ENCODE measurements at places on chromosomes 13 and 19.
A peak's percentile ranks its signal among the peaks of the same experiment; 100 is the strongest.

DNA sequence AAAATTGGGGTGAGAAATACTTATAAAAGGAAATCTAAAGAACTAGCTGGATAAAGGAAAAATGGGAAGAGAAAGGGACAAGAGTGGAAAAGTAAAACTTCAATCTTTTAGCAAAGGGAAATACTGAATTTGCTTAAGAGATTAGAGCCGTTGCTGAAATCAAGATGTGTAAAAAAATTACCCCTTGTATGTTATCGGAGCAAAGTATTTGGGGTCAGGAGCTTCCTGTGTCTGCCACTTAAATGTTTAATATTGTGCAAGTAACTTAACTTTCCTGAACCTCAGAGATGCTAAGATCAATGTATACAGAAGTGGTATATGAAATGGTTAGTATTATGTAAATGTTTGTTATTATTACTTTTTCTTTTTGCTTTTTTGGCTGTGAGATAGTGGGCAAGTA lies 51.6 kb downstream of the NDFIP2 start:
- no peak for DNase-seq

DNA sequence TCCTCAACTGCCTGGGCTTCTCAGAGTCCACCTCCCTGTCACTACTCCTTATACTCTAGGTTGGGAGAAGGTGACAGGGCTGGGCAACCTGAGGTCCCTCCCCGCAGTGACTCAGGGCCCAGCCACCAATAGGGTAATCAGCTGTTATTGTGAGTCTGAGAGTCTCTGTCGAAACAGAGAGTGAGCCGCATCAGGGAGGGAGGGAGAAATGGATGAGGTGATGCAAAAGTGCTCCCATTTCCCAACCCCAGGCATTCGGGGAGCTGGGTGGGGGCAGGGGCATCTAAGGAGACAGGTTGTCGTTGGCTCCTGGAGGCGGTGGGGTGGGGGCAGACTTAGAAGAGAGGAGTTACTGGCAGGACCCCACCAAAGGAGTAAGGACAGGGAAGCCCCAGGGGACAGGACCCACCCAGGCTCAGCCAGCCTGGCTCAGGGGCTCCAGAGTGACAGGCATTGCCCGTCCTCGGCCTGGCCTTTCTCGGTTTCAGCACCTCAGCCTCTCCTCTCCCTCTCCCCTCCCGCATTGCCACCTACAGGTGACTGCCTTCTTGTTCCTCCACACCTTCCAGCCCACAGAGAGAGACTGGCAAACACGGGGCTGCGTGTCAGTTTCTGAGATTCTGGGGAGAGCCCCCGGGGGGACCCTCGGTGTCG lies at the start of gene DMKN:
Gene DMKN (minus strand): TSS at position 22 of the 654 bp plus-strand sequence. CDS start 174 bp downstream, outside the sequence.
- DNase-seq = no peak

DNA sequence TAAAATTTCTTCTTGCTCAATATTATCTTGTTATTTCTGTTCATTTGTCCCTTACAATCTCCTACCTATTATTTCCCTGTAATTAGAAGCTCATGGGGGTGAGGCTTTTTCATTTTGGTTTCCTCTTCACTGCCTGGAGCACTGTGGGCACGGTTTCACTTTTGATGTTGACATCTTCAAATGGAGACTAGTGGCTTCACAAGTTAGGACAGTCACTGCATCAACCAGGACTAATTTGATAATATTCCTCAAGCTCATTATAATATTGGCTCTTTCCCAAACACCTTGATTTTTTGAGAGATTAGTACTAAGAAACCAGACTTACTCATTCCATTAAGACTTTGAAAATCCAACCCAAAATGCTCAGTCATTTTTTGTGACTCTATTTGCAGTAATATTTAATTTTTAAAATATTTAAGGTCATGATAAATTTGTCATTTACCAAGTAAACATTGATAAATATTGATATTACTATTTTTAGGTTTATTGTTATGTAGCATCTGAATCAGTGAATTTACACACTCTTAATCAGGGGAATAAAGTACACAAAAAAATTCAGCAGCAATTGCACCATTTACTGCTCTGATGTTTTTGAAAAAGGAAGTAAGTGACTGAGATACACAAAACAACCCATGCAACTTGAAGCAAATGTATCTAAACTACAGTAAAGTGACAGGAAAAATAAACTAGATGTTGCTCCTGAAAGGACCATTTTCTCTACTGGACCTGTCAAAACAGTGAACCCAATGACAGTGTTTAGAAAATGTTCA lies 28.8 kb upstream of the RCBTB2 start:
- no peak for DNase-seq

DNA sequence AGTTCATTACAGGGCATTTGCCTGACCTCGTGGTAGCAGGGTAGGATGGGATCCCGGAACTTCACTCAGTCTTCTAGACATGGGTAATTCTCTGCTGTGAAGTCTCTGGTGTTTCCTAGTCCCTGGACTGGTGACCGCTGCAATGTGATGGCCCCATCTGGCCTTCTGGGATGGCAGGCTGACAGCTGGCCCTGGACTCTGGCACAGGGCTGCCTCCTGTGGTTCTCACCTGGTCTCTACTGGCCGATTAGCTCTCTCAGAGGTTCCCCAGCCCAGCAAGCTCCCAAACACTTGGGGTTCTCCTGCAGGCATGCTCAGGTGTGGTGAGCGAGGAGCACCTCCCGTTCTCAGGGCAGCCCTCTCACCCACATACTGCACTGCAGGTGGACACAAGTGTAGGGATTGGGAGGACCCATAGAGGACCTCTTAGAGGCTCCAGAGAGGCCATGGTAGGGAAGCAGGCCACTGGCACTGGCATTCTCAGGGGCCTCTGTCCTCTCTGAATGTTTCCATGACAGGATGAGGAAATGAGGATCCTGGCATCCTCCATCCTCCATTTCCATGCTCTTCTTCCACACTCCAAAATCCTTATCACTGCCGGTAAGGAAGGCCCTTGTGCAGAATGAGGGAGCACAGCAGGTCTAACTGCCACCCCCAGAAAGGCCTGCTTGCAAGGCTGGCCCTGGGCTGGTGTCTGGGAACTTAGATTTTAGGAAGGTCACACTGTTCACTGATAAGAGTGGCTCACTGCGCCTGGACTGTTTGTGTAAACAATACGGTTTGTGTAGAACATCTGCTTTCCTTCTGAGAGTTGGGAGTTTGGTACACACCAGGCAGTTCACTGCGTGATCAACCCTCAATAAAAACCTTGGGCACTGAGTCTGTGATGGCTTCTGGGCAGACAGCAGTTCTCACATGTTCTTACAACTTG lies 31.5 kb upstream of the FARP1 start:
- no peak for DNase-seq

GRCh38 chr19:18674616-18675015 lies 8.9 kb upstream of the CRTC1 start:
- DNase-seq = no peak

DNA sequence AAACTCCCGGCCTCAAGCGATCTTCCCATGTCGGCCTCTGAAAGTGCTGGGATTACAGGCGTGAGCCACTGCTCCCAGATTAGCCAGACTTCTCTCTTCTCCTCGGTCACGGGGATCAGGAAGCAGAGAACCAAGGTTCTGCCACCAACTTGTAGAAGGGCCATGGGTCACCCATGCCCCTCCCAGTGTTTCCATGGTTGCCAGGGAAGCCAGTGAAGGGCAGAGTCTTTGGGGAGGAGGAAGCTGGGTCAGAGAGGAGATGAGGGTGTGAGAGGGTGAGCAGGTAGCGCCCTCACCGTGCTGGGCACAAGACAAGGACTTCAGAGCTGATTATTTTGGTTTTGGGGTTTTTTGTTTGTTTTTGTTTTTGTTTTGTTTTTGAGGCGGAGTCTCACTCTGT lies 77.1 kb downstream of the GNG7 start:
- DNase-seq = no peak

DNA sequence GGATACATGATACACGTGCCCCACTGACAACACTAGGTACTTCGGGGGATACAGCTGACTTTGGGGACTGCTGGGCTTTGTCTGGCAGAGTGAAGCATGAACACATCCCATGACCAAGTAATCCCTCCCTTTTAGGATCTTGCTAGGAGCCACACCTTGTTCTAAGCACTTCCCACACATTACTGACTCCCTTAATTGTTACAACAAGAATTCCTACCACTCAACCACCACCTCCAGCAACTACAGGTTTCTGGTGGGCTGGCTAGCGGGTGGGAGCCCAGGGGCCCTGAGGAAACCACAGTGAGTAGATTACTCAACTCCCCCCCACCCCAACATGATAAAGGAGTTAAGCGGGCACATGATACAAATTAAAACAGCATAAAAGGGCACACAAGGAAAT lies 7.2 kb upstream of the SLC35E1 start:
- DNase-seq = no peak

DNA sequence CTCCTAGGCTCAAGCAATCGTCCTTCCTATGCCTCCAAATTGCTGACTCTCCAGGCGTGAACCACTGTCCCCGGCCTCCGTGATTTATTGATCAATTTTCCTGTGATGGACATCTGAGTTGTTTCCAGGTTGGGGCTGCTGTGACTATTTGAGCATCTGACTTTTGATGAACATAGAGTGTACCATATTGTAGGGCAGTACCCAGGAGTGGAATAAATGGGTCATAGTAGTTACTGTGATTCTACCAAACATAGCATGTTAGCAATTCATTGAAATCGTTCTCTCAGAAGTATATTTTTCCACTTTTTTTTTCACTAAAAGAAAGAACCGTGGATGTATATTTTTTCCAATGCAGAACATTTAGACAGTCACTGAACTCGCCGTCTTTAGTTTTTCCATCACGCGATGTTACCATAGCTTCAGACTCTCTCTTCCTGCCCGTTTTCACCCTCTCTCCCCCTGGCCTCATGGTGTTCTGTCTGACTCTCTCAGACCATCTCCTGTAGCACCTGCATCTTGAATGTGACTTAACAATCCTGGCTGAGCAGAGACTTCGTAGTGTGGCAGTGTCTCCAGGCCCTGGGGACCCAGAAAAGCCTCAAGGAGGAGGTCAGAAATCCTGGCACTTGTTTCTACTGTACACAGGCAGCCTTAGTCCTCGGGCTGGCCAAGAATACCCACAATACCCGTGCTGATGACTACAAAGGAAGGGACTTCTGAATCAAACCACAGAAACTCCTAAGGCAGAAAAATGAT lies 3.2 kb upstream of the RASGRP4 start:
- DNase-seq = no peak

- DNase-seq = no peak
Observed at GRCh38 chr13:59373341-59373740, 790.4 kb downstream of the DIAPH3 start.

- DNase-seq = no peak
Observed at GRCh38 chr13:30872276-30872594, 33.8 kb upstream of the MEDAG start.

GRCh38 chr19:12797141-12797587 lies 4.4 kb downstream of the PRDX2 start:
- no peak for DNase-seq

DNA sequence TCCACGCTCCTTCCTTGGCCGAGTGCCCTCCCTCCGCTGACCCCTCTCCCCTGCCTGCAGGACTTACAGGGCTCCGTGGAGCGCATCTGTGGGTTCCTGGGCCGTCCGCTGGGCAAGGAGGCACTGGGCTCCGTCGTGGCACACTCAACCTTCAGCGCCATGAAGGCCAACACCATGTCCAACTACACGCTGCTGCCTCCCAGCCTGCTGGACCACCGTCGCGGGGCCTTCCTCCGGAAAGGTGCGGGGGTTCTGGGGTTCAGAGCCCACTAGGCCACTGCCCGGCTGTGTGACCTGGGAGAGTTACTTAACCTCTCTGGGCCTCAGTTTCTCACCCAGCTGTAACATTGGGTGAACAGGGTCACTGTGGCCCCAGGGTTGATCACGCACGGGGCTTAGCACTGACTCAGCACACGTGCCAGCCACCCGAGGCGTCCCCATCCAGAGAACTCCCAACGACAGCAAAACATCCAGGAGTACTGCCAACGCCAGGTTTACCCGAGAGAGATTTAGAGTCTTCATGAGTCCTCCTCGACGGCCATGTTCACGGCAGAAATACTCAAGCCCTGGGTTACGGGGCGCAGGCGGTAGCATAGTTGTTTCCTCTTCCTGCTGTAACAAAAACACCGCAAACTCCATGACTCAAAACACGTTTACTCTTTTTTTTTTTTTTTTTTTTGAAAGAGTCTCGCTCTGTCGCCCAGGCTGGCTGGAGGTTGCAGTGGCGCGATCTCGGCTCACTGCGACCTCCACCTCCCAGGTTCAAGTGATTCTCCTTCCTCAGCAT lies 9.7 kb upstream of the SPACA4 start:
- no peak for DNase-seq

- peak; percentile 18 for DNase-seq
Observed at GRCh38 chr19:1767464-1767933, 14.2 kb downstream of the ONECUT3 start.

- DNase-seq = no peak
Observed at GRCh38 chr19:3979289-3979673, 6.0 kb downstream of the EEF2 start.

- DNase-seq = no peak
Observed at GRCh38 chr13:113152691-113152983, 5.8 kb upstream of the PROZ start.

DNA sequence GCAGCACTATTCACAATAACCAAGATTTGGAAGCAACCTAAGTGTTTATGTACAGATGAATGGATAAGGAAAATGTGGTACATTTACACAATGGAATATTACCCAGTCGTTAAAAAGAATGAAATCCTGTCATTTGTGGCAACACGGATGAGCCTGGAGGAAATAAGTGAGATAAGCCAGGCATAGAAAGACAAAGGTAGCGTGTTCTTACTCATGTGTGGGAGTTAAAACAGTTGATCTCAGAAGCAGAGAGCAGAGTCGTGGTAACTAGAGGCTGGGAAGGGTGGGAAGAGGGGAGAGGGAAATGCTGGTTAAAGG lies 29.5 kb downstream of the LILRB4 start:
- DNase-seq = no peak

DNA sequence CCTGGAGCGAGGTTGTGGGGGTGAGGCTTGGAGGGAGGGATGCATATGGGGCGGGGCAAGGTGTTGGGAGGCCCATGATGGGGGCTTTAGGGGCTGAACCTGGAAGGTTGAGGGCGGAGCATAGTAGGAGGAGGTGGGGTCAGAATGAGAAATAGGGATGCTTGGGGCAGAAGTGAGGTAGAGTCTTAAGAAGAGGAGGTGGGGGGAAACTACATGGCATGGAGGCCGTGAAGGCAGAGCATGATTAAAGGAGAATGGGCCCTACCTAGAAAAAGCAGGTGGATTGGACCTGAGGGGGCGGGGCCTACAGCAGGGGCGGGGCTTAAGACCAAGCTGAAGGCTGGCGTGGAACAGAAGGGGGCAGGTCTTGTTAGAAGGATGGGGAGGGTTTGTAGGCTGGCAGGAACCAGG lies 799 bp downstream of the NR1H2 start:
- DNase-seq = peak; percentile 35

DNA sequence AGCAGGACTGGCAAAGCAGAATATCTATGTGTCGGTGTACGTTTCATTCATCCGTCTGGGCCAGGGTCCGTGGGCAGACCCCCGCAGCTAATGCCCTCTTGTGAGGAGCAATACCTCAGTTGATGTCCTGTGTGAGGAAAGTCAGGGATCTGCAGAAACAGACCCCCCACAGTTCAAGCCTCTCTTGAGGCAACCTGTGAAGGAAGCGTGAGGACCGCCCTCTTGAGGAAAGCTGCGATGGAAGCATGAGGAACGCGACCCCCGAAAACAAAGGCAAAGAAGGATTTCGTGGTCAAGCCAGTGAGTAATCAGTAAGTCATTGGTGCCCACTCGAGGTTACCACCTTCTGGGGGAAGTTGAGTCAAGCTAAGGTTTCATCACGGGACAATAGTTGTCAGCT lies 20.9 kb upstream of the ZNF83 start:
- DNase-seq = no peak
